ENCODE measurements at places on chromosomes 5 and 9. TPM values are rescaled to one million over a fixed set of nuclear protein-coding genes. Genes with fewer than 3 reads are reported as not detected.
A peak's percentile ranks its signal among the peaks of the same experiment; 100 is the strongest.

The SLC34A3 gene
- total RNA-seq, result 0.12 TPM

The MELK gene
- 51.4 TPM for total RNA-seq

The WNT8A gene
- not detected for total RNA-seq

The LVRN gene
- 0.07 TPM for total RNA-seq

The RASEF gene
- total RNA-seq, result not detected

The TMEM174 gene
- not detected for total RNA-seq

The PRUNE2 gene
- total RNA-seq, result 1.5 TPM

The HOMER1 gene
- 7.3 TPM for total RNA-seq

The PITX1 gene
- total RNA-seq, result 0.76 TPM

The DND1 gene
- total RNA-seq, result 4.6 TPM

DNA sequence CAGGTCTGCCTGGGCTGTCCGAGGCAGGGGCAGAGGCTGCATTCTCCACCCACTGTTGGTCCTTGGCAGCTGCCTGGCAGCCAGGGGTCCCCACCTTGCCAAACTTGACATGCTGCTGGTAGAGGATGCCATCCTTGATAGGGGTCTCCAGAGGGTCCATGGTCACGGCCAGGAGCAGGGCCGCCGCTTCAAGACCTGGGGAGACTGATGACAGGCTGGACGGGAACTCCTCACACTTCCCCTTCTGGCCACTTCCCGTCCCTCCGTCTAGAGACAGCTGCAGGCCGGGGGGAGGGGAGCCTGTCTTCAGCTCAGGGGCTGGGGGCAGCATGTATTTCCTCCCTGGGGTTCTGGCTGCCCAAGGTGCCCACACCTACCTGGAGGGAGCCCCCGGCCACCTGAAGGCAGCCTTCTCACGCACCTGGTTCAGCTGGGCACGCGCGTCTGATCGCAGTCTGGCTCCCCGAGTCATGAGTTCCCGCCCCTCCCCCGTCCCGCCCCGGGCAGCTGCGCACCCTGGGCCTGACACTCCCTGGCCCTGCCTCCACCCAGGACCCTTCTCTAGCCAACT lies at the start of gene DOK3:
TSS of gene DOK3 (minus strand) at position 446 of the 571 bp plus-strand sequence. CDS start at position 160, 286 bp downstream.
- H3K27ac ChIP-seq, result no peak within 1 kb of the TSS
- peaks cover 17% of the 10 kb centered on the region for H3K36me3 ChIP-seq
- no peak for DNase-seq
- H3K4me3 ChIP-seq, result no peak within 1 kb of the TSS

DNA sequence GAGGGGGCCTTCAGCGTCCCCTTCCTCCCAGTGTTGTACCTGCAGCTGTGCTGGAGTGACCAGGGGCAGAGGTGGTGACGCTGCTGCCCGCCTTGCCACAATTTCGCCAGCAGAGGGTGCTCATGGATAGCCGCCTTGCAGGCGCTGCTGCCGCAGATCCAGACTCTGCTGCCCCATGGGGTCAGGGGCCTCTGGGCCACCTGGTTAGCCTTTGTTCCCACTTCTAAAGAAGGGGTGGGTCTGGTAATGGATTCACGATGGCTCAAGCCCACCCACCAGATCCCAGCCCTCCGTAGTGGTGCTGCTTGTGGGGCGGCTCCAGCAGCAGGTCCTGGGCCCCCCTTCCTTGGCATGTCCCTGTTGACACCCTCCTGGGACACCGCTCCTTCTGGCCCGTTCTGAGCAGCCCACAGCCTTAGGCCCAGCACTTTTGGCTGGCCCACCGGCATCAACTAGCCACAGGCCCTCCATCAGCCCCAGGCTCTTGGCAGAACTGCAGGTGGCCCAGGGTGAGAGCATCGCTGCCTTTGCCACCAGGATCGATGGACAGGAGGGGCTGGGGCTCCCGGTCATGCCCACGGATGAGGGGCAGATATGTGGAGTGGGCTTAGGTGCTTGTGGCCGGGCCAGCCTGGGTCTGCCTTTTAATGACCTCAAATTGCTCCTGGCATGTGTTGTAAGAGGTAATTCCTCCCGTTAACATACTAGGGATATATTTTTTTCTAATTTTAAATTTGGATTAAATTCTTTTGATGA lies 57.2 kb downstream of the COL5A1 start:
- no peaks in the 10 kb centered on the region for H3K36me3 ChIP-seq
- DNase-seq, result peak; percentile 73
- no peak overlapping the region for H3K4me3 ChIP-seq
- H3K27me3 ChIP-seq, result peaks cover 4% of the 10 kb centered on the region
- H3K4me1 ChIP-seq, result no peaks in the 10 kb centered on the region

DNA sequence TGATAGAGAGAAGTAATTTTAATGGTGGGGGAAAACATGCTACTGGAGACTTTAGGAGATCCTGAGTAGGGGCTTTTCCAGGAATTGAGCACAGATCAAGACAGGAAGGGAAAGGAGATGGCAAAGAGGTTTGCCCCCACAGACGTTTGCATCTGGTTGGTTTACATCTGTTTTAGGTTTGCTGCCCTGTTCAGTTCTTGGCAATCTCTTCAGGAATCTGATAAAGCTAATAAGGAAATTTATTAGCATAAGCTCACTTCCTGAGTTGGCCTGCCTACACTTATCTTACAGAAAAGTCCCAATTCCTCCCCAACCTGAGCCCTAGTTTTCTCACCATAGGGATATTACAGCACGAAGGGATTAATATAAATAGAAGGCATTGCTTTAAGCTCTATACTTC lies 3.4 kb upstream of the CFAP95 start:
- H3K27me3 ChIP-seq, result peaks cover 26% of the 10 kb centered on the region
- H3K4me1 ChIP-seq, result peaks cover 62% of the 10 kb centered on the region
- H3K36me3 ChIP-seq, result no peaks in the 10 kb centered on the region
- H3K27ac ChIP-seq, result no peak overlapping the region
- no peak for DNase-seq

DNA sequence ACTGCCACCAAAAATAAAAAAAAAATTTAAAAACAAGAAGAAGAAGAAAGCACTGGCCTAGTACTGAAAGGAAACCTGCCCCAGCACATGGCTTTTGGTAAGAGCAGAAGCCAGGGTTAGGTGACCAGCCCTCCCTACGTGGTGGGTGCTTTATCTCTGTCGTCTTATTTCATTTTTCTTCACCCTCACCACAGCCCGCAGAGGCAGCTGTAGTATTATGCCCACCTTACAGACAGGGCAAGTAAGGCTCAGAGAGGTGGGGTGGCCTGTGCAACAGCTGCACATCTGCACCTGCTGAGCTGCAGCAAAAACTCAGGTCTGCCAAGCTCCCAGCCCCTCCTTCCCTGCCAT lies 140.8 kb upstream of the LMX1B start:
- peaks cover 4% of the 10 kb centered on the region for H3K36me3 ChIP-seq
- H3K27ac ChIP-seq, result no peak overlapping the region
- peaks cover 55% of the 10 kb centered on the region for H3K4me1 ChIP-seq
- H3K27me3 ChIP-seq, result peaks cover 47% of the 10 kb centered on the region
- no peak overlapping the region for H3K4me3 ChIP-seq

GRCh38 chr5:103505581-103506305 lies 56.8 kb downstream of the NUDT12 start:
- H3K4me3 ChIP-seq, result no peak overlapping the region

DNA sequence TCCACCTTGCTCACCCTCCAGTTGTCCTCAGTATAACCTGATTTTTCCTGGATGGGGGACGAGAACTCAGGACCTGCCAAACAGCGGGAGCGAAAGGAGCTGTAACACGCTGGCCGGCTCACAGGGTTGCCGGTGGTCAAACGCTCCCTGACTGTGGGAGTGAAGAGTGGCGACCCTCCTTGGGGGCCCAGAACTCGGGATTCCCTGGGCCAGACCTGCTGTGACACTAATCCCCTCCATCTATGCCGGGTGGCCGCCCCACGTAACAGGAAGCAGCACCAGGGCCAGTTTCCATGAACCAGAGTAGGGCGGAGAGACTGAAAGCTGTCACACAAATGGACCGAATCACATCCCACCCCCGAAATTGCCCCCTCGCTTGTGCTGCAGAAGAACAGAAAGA lies 1809.2 kb upstream of the ACO1 start:
- H3K4me3 ChIP-seq, result no peak overlapping the region
- no peaks in the 10 kb centered on the region for H3K27me3 ChIP-seq
- no peaks in the 10 kb centered on the region for H3K36me3 ChIP-seq
- no peak for DNase-seq
- H3K27ac ChIP-seq, result no peak overlapping the region
- no peaks in the 10 kb centered on the region for H3K4me1 ChIP-seq

- no peak for DNase-seq
- H3K27me3 ChIP-seq, result no peaks in the 10 kb centered on the region
- H3K4me1 ChIP-seq, result no peaks in the 10 kb centered on the region
- H3K36me3 ChIP-seq, result no peaks in the 10 kb centered on the region
- no peak overlapping the region for H3K27ac ChIP-seq
- H3K4me3 ChIP-seq, result no peak overlapping the region
These were observed 116.8 kb upstream of the CNTLN start for GRCh38 chr9:17017931-17018491.

DNA sequence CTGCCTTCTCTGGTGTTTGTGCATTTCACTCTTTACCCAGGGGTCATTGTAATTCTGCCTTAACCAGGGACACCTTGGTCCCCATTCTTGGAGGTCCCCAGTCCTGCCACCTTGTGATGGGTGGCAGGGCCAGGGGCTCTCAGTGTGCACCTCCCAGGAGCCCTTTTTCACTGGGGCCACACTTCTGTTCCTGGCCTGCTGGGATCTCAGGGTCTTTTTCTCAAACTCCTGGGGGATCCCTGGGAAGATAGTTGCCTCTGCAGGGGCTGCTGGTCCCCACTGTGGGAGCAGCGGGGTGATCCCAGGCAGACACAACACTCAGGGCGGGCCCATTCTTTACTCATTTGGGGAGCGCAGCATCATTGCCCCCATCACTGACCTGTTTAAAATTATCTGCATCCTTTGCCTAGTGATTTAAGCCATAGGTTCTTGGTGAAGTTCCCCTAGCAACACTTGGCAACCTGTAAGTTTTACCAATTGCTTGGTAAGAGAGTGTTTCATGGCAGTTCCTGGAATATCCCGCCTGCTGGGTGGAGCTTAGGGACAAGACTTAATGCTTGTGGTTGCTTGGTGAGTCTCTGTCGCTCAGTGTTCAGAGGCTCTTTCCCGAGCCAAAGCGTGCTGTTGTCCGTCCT lies 15.7 kb downstream of the PHF2 start:
- no peaks in the 10 kb centered on the region for H3K27me3 ChIP-seq
- H3K36me3 ChIP-seq, result no peaks in the 10 kb centered on the region
- no peak for DNase-seq
- H3K4me1 ChIP-seq, result peaks cover 48% of the 10 kb centered on the region
- no peak overlapping the region for H3K4me3 ChIP-seq

GRCh38 chr9:89395931-89396710 lies 77.8 kb downstream of the SECISBP2 start:
- H3K4me1 ChIP-seq, result peaks cover 15% of the 10 kb centered on the region
- H3K27me3 ChIP-seq, result no peaks in the 10 kb centered on the region
- H3K36me3 ChIP-seq, result peaks cover 21% of the 10 kb centered on the region
- no peak overlapping the region for H3K4me3 ChIP-seq
- DNase-seq, result no peak
- peak overlapping the region; percentile 42 for H3K27ac ChIP-seq

DNA sequence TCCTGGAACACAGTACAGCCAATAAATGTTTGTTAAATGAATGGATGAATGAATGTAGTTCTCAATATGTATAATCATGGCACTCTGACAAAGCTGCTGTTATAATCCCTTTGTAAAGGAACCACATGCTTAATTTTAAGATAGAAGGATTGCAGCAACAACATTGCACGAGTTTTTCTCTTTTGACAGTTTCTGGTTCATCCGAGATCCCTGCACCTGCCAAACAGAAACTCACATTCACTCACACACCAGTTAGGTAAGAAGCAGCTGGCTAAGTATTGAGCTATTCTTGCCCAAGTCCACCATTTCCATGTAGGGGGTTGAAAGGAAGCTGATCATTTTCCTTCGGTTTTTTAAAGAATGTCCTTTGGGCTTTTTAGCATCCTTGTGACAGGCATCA lies 133.7 kb upstream of the MAP1B start:
- no peaks in the 10 kb centered on the region for H3K4me1 ChIP-seq
- no peak for DNase-seq
- H3K36me3 ChIP-seq, result no peaks in the 10 kb centered on the region

DNA sequence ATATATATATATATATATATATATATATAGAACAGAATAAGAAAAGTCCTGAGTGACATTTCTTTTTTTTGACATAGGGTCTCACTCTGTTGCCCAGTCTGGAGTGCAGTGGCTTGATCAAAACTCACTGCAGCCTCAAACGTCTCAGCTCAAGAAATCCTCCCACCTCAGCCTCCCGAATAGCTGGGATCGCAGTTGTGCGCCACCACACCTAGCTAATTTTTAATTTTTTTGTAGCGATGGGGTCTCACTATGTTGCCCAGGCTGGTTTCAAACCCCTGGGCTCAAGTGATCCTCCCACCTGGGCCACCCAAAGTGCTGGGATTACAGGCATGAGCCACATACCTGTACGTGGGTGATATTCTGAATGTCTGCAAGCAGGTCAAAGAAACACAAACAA lies 48.3 kb downstream of the SPRY4 start:
- DNase-seq, result no peak
- peaks cover 6% of the 10 kb centered on the region for H3K27me3 ChIP-seq
- no peak overlapping the region for H3K27ac ChIP-seq
- H3K4me3 ChIP-seq, result no peak overlapping the region
- H3K4me1 ChIP-seq, result no peaks in the 10 kb centered on the region
- H3K36me3 ChIP-seq, result no peaks in the 10 kb centered on the region

GRCh38 chr5:168813184-168813968 lies 234.2 kb upstream of the PANK3 start:
- H3K36me3 ChIP-seq, result no peaks in the 10 kb centered on the region
- H3K27ac ChIP-seq, result no peak overlapping the region
- no peak overlapping the region for H3K4me3 ChIP-seq
- peaks cover 34% of the 10 kb centered on the region for H3K27me3 ChIP-seq

GRCh38 chr9:97529363-97530076 lies 28.1 kb downstream of the TMOD1 start:
- H3K27ac ChIP-seq, result peak overlapping the region; percentile 16
- peaks cover 26% of the 10 kb centered on the region for H3K27me3 ChIP-seq
- H3K4me3 ChIP-seq, result peak overlapping the region; percentile 52
- peak; percentile 26 for DNase-seq

DNA sequence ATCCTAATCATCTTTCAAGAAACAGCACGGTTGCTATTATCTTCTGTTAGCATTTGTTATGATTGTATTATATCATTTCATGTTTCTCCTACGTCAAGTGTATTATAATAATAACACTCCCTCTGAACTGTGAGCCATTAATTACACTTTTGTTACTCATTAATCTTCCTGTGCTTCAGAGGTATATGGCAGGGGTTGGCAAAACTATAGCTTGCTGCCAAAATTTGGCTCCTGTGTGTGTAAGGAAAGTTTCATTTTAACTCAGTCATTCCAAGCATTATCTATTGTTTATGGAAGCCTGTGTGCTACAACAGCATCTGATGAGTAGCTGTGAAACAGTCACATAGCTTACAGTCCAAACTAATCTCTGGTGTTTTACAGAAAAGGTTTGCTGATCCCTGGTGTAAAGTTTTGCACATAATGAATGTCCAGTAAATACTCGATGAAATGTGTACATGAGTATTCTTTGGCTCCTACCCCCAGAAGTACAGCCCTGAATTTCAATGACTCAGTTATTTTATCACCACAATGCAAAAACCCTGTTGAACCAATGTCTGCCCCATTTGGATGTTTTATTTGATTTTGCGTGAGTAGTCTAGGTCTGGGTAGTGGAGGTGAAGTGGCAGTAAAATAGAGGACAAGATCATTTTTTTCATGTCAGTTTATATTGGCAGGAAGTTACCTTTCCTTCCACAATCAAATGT lies 648.2 kb downstream of the MAT2B start:
- no peaks in the 10 kb centered on the region for H3K36me3 ChIP-seq
- H3K4me3 ChIP-seq, result no peak overlapping the region
- H3K27ac ChIP-seq, result no peak overlapping the region
- no peaks in the 10 kb centered on the region for H3K4me1 ChIP-seq
- no peak for DNase-seq
- no peaks in the 10 kb centered on the region for H3K27me3 ChIP-seq

Measured in activated T-cell treated with anti-CD3 and anti-CD28 coated beads, Interleukin-2, amount 50 U/mL, for 72 hours (primary cell).